Body of pancreas (tissue), 4 donors: ENCODE measurements at places on chromosomes 2 and 18. TPM values are rescaled to one million over a fixed set of nuclear protein-coding genes. Genes with fewer than 3 reads are reported as not detected.

GRCh38 chr2:150974864-150975263, 286.8 kb downstream of the RBM43 start:
- H3K27ac ChIP-seq = no peak overlapping the region
- no peak overlapping the region for H3K4me3 ChIP-seq
- DNase-seq = no peak
- no peaks in the 10 kb centered on the region for H3K36me3 ChIP-seq
- H3K27me3 ChIP-seq = no peaks in the 10 kb centered on the region
- H3K4me1 ChIP-seq = no peaks in the 10 kb centered on the region

LRRC30 gene
- total RNA-seq = not detected

GRCh38 chr2:676647-677055, 555 bp downstream of the TMEM18 start:
- no peaks in the 10 kb centered on the region for H3K27me3 ChIP-seq
- peaks cover 21% of the 10 kb centered on the region for H3K4me1 ChIP-seq
- H3K4me3 ChIP-seq = peak overlapping the region; percentile 19
- peaks cover 7% of the 10 kb centered on the region for H3K36me3 ChIP-seq
- H3K27ac ChIP-seq = peak overlapping the region; percentile 92

DNA sequence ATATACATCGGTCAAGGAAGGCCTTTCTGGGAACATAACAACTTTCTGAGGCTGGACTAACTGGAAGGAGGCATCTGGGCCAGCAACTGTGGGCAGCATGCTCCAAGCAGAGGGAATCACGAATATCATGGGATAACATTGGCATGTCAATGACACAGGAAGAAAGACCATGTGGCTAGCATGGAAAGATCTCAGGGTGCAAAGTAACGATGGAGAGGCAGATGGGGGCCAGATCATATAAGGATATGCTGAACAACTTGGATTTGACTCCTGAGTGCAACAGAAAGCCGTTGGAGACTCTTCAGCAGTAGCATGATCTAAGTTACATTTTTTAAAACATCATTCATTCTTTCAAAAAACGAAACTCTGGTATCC, 133.6 kb downstream of the FOXI3 start:
- H3K27ac ChIP-seq = no peak overlapping the region
- no peak overlapping the region for H3K4me3 ChIP-seq
- no peaks in the 10 kb centered on the region for H3K36me3 ChIP-seq
- H3K4me1 ChIP-seq = no peaks in the 10 kb centered on the region
- no peak for DNase-seq

PSTPIP2 gene
- 1.6 TPM for total RNA-seq

DNA sequence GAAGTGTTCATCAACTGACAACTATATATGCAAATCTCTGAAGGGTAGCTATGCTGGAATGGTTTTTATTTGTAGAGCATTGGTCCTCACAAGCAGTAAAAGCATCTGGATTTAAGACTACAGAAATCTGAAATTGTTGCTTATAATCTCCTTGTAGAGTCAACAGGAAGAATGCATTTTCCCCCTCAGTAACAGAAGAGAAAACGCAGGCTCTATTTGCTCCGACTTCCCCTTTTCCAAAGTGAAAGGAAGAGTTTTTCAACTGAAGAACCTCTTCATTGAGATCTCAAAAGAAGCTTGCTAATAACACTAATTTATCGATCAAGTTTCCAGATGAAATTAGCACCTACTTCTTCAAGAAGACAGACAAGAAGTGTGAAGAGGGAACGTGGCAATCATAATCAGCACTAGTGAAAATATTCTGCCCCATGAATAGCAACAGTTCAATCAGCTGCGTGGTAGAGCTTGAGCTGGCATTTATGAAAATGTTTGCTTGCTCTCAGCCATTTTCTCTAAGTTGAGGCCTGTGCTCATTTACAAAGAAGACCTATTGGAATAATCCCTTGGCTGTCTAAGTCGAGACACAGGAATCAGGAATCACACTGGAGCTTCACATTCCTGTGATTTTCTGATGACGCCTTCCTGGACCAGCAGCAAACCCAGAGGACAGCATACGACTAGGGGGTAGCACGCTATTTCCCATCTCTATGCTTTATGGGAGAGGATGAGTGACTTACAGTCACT, 43.7 kb downstream of the TGIF1 start:
- no peak overlapping the region for H3K4me3 ChIP-seq
- H3K4me1 ChIP-seq = no peaks in the 10 kb centered on the region
- DNase-seq = no peak

DNA sequence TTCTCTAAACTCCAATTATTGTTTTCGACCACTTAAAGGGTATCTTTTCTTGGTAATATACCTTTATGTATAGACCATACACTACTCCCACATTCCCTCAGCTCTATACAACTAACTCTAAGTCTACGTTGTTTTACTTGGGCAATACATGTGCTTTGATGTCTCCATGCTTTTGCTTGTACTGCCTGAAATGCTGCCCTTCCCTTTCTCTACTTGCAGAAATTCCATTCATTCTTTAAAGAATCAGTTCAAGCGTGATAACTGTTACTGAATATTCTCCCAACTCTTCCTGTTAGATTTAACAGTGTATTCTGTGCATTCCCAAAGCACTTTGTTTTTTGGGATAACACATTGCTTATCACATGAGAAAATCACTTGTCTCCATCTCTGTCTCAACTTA, 157.0 kb upstream of the AQP4 start:
- no peak overlapping the region for H3K4me3 ChIP-seq
- DNase-seq = no peak
- no peaks in the 10 kb centered on the region for H3K36me3 ChIP-seq
- H3K4me1 ChIP-seq = no peaks in the 10 kb centered on the region

DNA sequence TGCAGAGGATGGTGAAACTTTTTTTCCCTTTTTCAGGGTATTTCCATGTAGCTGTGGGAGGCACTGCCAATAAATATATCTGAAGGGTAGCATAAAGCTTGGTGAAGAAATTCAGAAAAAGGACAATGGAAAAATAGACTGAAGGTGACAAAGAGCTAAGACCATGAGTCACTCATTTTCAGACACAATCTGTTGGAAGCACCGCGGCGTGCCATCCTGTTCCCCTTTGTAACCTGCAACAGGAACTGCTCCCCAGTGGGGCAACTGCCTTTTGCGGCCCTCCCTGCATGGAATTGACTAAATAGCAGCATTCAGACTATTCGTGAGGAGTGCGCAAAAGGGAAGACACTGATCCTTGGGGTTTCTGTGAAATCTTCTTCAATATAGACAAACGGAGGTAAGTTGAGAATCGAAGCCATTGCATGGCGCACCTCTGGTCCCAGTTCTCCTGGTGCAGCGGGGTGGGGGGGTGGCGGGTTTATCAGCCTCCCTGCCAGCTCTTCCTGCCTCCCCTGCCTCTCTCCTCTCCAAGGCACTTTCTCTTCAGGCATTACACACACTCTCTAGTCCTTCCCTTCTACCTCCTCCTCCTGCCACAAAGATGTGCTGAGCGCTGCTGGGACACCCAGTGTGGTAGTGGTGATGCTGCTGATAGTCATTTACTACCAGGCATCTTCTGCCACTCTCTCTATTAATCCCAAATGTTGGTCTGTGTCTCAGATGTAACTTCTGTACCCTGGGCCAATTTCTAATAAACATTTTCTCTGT, 126.2 kb upstream of the TMEM200C start:
- H3K4me1 ChIP-seq = no peaks in the 10 kb centered on the region
- no peak overlapping the region for H3K4me3 ChIP-seq
- DNase-seq = no peak
- H3K27me3 ChIP-seq = no peaks in the 10 kb centered on the region

TUBA3E gene
- total RNA-seq = not detected

GRCh38 chr2:120474486-120474885, 128.6 kb downstream of the INHBB start:
- no peaks in the 10 kb centered on the region for H3K36me3 ChIP-seq
- peaks cover 52% of the 10 kb centered on the region for H3K4me1 ChIP-seq
- H3K4me3 ChIP-seq = no peak overlapping the region

RAB6D gene
- total RNA-seq = under 0.01 TPM

- H3K27ac ChIP-seq = no peak overlapping the region
- H3K4me3 ChIP-seq = no peak overlapping the region
- H3K4me1 ChIP-seq = peaks cover 6% of the 10 kb centered on the region
- no peaks in the 10 kb centered on the region for H3K27me3 ChIP-seq
- no peak for DNase-seq
- no peaks in the 10 kb centered on the region for H3K36me3 ChIP-seq
Observed at GRCh38 chr2:238135601-238136150, 2.8 kb upstream of the KLHL30 start.

TLX2 gene
- not detected for total RNA-seq

DNA sequence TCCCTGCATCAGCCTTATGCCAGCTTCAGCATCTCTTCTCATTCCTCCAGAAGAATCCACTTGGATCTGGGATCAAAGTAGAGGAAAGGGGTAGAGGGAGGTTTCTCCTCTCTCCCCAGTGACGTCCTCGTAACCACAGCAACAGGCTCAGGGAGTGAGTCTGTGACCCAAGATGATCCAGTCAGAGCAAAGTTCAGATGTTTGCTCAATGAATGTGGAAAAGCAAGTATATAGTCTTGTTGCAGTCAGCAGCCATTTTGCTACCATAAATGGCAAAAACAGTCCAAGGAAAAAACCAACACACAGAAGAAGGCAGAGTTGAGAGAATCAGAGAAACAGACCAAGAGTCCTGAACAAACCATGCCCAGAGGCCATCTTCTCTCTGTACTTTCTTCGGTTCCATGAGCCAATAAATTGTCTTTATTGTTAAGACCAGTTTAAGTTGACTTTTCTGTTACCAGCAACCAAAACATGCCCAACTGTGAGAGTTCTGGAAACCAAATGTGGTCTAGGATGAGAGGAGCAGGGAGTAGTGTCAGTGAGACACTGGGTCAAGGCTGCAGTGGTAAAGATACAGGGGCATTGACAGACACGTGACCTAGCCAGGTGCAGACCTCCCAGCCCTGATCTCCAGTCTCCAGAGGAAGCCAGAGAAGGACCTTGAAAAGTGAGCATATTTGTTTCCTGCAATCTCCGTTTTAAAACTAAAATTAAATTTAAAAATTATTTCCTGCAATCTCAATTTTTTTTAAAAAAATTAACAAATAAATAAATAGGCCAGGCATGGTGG, 3.2 kb upstream of the CXCR1 start:
- H3K4me3 ChIP-seq = no peak overlapping the region
- peak; percentile 20 for DNase-seq
- H3K27ac ChIP-seq = peak overlapping the region; percentile 5
- H3K4me1 ChIP-seq = peaks cover 12% of the 10 kb centered on the region
- no peaks in the 10 kb centered on the region for H3K36me3 ChIP-seq

GRCh38 chr18:35511428-35511827, 13.7 kb upstream of the INO80C start:
- no peak overlapping the region for H3K4me3 ChIP-seq
- H3K27me3 ChIP-seq = no peaks in the 10 kb centered on the region
- no peak overlapping the region for H3K27ac ChIP-seq
- H3K4me1 ChIP-seq = peaks cover 19% of the 10 kb centered on the region
- H3K36me3 ChIP-seq = no peaks in the 10 kb centered on the region

DNA sequence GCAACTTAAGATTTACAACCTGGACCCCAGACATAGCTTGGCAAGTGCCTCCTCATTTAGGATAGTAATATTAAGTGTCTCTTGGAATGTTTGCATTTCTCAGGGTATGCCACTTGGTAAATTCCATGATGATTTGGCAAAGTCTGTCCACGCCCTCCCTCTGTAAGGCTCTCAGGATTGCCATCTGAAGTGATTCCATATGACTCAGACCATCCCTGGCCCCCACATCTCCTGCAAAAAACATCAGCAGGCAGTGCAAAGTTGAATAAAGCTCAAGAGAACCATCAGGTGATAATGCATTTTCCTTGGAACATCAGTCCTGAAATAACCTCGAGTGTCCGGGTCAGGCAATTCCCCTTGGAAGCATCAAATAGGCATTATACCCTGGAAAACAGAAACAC, 27.1 kb upstream of the PIEZO2 start:
- no peaks in the 10 kb centered on the region for H3K4me1 ChIP-seq
- H3K36me3 ChIP-seq = no peaks in the 10 kb centered on the region
- no peaks in the 10 kb centered on the region for H3K27me3 ChIP-seq
- no peak overlapping the region for H3K4me3 ChIP-seq
- DNase-seq = no peak
- no peak overlapping the region for H3K27ac ChIP-seq

GRCh38 chr2:8202132-8202531, 479.7 kb upstream of the ID2 start:
- H3K4me1 ChIP-seq = no peaks in the 10 kb centered on the region
- no peaks in the 10 kb centered on the region for H3K36me3 ChIP-seq
- no peak overlapping the region for H3K27ac ChIP-seq
- H3K4me3 ChIP-seq = no peak overlapping the region

- H3K27me3 ChIP-seq = no peaks in the 10 kb centered on the region
- H3K36me3 ChIP-seq = no peaks in the 10 kb centered on the region
- H3K4me3 ChIP-seq = no peak overlapping the region
- peaks cover 8% of the 10 kb centered on the region for H3K4me1 ChIP-seq
- no peak overlapping the region for H3K27ac ChIP-seq
Observed at GRCh38 chr2:9300214-9300613, 93.6 kb downstream of the ASAP2 start.

ASB18 gene
- total RNA-seq = not detected

CNGA3 gene
- 1.3 TPM for total RNA-seq

- no peak for DNase-seq
- H3K4me3 ChIP-seq = no peak overlapping the region
- H3K36me3 ChIP-seq = no peaks in the 10 kb centered on the region
- H3K4me1 ChIP-seq = no peaks in the 10 kb centered on the region
- H3K27ac ChIP-seq = no peak overlapping the region
- H3K27me3 ChIP-seq = no peaks in the 10 kb centered on the region
Observed at GRCh38 chr18:55088561-55088960, 129.3 kb upstream of the CCDC68 start.

PROKR1 gene
- total RNA-seq = not detected

- H3K27me3 ChIP-seq = no peaks in the 10 kb centered on the region
- no peak overlapping the region for H3K4me3 ChIP-seq
- H3K27ac ChIP-seq = no peak overlapping the region
- no peaks in the 10 kb centered on the region for H3K36me3 ChIP-seq
- H3K4me1 ChIP-seq = no peaks in the 10 kb centered on the region
- DNase-seq = no peak
Observed at GRCh38 chr2:84077496-84077895, 381.6 kb downstream of the SUCLG1 start.

KCNS3 gene
- total RNA-seq = 20.8 TPM

- no peak for DNase-seq
- H3K27me3 ChIP-seq = no peaks in the 10 kb centered on the region
- H3K4me3 ChIP-seq = no peak overlapping the region
- H3K27ac ChIP-seq = peak overlapping the region; percentile 55
- no peaks in the 10 kb centered on the region for H3K36me3 ChIP-seq
- H3K4me1 ChIP-seq = peaks cover 37% of the 10 kb centered on the region
Observed at GRCh38 chr2:200373973-200374416, 67.5 kb downstream of the SPATS2L start.

DNA sequence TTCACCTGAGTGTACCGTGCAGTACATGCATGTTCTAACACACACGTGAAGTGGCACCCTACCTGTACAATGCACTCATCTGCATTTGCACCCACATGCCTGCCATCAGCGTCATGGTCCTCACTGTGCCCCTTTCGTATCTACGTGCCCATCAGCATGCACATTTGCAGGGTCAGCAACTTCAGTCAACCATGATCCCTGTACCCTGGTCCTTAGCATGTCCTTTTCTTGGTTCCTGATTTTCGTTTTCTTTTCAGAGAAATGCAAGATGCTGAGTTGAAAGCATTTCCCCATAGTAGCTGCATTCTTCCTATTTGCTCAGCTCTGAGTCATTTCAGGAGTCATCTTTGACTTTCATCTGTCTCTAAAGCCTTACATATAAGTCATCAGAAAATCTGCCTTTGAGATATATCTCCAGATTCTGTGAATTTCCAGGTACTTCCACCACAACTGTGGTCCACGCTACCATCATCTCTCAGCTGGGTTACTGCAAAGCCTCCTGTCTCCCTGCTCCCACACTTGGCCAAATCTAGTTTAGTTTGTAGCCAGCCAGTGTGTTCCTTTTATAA, 14.7 kb upstream of the PUM2 start:
- H3K27me3 ChIP-seq = no peaks in the 10 kb centered on the region
- no peaks in the 10 kb centered on the region for H3K4me1 ChIP-seq
- no peak overlapping the region for H3K27ac ChIP-seq
